T-cell (primary cell): ENCODE measurements at places on chromosomes 16 and 17. TPM values are rescaled to one million over a fixed set of nuclear protein-coding genes. Genes with fewer than 3 reads are reported as not detected.

- no peaks in the 10 kb centered on the region for H3K4me1 ChIP-seq
- no peak overlapping the region for H3K4me3 ChIP-seq
- no peak overlapping the region for H3K27ac ChIP-seq
- DNase-seq = no peak
Observed at GRCh38 chr16:77579351-77579891, 142.9 kb upstream of the NUDT7 start.

DNA sequence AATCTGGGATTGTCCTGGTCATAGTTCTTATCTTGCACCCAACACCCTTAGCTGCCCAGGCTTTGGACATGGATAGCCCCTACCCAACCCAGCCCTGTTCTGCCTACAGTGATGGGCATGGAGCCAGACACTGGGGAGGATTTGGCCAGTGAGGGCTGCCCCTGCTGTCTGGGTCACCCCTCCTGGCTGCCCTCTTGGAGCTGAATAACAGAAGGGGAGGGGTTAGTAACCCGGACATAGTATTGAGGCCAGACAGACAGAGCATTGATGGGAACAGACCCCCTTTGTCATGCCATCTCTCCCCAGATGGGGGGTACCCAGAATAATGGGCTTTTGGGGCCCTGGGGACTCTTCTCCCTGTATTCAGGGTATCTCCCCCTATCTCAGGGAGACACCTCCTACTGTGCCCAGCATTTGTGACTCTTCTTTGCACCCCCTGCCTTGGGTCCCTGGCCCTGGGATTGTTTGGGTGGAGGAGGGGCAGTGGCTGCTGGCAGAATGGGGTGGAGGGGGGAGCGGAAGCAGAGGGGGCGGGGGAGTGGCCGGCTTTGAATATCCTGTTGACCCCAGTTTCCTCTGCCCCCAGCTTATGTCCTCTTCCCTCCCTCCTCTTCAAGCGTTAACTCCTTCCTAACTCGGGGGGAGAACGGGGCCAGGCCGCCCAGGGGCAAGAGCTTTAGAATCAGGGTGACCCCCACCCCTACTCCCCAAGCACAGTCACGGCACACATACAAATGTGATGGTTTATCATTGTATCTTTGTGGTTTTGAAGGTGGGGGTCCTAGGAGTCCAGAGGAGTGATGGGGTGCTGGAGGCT is 17.0 kb downstream of the GJD3 start:
- no peaks in the 10 kb centered on the region for H3K27me3 ChIP-seq
- DNase-seq = no peak
- peak overlapping the region; percentile 50 for H3K27ac ChIP-seq
- H3K36me3 ChIP-seq = peaks cover 21% of the 10 kb centered on the region

DNA sequence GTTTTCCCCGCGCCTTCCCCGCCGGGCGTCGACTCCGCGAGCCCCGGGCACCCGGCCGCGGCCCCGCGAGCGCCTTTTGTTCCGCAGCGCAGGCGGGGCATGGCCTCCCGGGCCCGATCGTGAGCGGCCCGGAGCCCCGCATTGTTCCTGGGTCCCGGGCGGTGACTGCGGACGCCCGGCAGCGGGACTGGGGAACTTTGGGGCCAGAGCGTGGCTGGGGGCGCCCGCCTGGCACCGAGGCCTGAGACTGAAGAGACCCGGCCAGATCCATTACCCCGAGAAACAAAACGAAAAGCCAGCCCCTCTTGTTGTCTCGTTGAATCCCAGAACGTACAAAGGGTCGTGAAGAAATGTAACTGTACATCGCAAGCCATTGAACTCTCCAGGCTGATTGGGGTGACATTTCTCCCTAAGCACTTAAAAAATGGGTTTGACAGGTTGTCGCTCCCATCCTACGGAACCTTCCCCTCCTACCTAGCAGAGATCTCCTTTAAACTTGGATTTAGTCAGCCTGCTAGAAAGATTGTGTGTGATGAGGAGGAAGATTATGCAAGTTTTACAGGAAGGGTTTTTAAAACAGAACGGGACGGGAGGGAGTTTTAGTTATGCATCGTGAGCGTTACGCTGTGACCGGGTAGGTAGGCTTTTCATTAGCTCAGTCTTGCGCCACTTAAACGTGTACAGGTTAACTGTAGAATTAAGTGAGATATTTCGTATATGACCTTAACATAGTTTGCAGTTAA is 825 bp downstream of the METTL9 start:
- H3K4me3 ChIP-seq = peak overlapping the region; percentile 94
- no peak for DNase-seq
- no peaks in the 10 kb centered on the region for H3K27me3 ChIP-seq
- peaks cover 4% of the 10 kb centered on the region for H3K36me3 ChIP-seq
- peak overlapping the region; percentile 67 for H3K27ac ChIP-seq

Gene DYNLRB2
- not detected for total RNA-seq

Gene NSMCE1
- total RNA-seq = 80.3 TPM

Gene CARD14
- 0.10 TPM for total RNA-seq

Gene IFI35
- total RNA-seq = 34.1 TPM

Gene DRC3
- total RNA-seq = not detected

Gene KRTAP3-1
- not detected for total RNA-seq
